ENCODE measurements at places on chromosomes 2 and 18.

DNA sequence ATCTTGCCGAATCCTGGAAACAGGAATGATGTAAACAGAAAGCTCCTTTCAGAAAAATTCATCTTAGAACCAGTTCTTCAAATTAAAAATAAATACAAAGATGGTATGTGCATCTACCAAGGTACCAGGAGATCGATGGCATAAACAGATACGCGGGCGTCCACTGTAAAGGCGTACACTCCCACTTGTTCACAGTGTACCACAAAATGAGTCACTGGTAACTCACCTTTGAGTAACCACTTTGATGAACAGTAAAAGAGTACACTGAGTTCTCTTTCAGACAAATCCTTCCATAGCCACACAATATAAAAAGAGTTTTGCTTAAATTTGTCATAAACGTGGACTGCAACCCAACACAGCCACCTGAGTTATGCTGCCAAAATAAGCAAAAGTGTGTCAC, 128.3 kb downstream of the DNER start:
- DNase-seq: no peak

DNA sequence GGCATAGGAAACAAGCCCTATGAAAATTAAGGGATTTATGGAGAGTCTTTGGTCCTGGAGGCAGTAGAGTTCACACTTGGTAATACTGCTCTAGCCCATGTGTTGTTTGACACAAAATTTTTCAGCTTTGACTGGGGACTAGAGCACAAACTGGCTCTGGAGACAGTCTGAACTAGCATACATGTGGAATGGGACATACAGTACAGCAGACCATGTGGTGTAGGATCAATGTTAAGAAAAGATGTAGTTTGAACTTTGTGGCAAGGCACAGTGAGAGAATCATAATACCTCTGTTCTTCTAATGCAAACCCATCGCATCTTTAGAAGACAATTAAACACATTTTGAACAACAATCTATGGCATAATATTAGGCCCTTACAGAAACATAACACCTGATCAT, 521.5 kb upstream of the DDX18 start:
- DNase-seq: no peak

DNA sequence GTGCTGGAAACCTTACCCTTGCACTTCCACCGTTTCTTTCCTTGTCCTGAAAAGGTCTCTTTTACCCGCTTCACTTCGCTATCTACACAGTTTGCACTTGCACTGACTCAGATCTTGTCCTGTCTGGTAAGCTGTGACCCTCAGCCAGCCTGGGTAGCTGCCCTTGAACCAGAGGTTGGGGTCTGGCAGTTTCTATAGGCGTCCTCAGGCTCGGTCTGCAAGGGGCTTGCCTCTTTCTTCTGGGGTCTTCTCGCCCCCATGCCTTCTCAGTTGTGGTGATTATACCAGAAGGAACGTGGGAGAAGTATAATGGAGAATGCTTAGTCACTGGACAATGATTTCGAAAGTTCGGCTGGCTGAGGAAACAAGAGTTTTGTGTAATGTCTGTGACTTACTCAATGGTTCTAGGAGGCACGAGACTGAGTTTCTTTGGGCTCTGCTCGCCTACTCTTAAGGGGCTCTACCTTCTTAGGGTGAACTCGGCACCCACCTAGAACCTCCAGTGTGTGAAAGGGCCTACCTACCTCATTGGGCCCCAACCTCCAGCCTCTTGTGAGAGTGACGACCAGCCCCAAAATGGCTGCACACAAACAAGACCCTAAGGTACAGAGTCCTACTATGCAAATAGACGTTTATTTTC, 6.9 kb upstream of the STAT1 start:
- DNase-seq: no peak

GRCh38 chr2:88187038-88187676, 17.0 kb downstream of the THNSL2 start:
- DNase-seq: peak; percentile 20

- no peak for DNase-seq
Observed at GRCh38 chr18:35938158-35938557, 34.3 kb upstream of the RMP24 start.

DNA sequence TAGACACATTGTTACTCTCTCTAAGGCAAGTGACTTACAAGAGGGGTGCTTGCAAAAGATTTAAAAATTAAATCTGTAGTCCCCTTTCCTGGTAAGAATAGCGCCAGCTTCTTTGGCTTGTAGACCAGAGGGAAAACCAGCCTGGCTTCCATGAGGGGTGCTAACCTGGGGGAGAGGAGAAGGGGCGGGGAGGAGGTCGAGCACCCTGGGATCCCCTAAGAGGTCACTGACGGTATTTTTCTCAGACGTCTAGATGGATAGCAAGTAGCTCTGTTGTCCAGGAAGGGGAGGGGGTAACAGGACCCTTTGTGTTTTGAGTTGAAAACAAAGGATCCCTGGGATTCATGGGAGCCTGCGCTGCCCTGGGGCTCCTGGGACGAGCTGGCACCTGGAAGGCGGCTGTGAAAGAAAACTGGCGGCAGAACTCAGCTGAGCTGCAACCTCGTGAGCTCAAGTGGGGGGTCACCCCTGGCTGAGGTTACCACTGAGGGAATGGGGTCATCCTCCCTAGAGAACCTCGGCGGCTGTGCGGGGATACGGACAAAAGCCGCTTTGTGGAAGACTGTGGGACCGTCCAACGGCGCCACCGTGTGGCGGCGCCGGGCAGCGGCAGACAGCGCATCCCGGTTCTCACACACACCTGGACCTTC, 37.8 kb upstream of the MRPL19 start:
- peak; percentile 22 for DNase-seq

DNA sequence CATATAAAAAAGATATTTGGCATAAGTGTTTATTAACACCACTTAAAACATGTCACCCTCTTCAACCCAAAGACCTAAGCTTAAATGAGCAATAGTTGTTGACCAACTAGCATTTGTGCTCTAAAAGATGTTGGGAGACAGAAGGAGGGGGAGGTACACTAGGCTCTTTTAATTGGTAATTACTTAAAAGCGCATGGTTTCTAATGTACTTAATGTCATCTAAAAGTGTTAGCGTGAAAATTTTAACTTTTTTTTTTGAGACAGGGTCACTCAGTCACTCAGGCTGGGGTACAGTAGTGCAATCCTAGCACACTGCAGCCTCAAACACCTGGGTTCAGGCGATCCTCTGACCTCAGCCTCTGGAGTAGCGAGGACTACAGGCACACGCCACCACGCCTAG, 5.5 kb downstream of the WDSUB1 start:
- no peak for DNase-seq

GRCh38 chr18:60847517-60847916, 474.9 kb upstream of the MC4R start:
- DNase-seq: no peak

- DNase-seq: no peak
Observed at GRCh38 chr2:110853516-110853915, 121.1 kb downstream of the ACOXL start.

DNA sequence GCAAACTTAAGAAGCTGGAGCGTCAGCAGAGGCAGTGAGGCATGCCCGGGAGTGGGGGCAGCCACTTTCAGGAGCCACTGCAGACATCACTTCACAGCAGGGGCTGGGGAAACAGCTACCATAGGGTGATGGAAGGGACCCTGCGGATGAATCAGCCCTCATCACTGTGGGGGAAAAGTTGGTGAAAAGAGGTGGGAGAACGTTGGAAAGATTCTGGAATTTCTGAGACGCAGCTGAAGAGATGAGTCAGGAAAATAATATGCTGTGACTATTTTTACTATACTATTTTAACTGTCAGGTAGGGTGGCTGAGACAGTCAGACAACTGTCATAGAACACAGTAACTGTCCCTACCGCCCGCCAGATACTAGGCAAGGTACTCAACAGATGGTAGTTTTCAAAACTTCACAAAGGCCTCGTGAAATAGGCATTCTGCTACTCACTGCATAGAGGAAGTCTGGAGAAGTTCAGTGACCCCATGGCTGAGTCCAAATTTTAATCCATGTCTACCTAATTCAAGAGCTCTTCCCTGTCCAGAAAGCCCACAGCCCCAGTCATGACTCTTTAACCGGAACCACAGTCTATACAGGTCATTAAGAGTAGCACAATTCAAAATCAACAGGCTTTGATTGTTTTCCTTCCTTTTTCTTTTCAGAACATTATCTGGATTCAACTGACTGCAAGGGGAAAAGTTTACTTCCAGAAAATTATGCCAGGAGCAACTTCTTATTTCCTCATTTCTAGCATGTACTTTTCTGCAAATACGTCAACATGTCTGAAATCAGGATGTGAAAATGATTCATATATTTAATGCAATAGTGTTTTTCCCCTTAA, 39.3 kb upstream of the EPB41L3 start:
- no peak for DNase-seq

DNA sequence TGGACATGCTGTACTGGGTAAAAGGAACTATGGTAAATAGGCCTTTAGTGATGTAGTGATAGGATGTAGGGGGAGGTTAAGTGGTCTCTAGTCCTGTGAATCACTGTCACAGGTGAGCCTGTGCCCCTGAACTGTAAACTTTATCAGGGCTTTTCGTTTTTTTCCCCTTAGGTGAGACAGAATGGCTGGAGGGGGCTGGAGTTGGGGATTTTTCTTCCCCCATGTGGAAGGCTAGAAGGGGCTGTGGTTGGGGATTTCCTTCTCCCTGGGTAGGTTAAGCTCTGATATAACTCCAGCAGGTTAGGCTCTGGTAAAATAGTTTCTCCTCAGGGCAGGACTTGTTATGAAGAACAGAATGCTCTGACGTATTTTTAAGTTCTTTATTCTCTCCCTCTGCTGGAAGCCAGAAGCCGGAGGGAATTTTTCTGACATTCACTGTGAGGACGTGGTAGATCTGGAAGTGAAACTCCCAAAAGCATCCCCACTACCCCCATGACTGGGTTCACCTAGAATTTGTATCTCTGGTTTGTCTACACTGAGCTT, 28.5 kb downstream of the PIKFYVE start:
- no peak for DNase-seq

GRCh38 chr2:219429958-219430606, 4.6 kb upstream of the SPEG start:
- no peak for DNase-seq

DNA sequence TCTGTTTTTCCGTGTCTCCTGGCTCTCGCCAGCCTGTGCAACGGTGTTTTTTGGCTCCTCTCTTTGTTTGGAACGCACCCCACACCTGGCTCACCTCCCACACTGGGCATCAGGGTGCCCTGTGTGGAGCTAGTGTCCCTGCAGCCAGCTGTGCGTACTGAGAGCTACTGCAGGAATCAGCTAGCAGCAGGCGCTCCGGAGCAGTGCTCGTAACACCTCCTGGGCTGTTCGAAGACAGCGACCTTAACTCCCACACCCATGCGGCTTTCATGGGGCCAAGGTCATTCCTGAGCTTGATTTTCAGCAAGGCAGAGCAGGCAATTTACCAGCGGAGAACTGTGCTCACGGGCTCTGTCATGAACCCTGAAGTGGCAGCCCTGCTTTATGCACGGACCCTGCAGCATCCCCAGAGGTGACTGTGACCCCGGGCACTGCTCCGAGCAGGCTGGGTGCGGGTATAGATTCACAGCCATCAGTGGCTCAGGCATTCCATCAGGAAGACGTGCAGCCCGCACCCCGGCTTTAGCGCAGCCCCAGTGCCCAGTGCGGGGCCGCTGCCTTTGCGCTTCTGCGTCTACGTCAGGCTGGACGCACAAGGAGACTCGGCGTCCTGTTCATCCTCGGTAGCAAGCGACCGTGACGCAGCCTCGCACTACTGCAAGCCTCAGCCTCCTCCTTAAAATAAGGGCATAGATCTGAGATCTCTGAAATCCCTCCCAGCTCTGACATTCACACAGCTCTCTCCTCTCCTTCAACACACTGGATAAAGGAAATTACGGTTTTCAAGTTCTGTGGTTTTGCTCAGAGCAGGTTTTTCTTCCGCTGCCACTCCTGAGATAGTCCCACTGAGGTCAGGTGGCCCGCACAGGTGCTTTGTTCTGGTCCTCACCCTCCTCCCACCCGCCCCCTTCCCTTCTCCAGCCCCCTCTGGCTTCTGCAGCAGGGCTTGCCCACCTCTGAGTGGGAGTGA, 58.2 kb downstream of the ADI1 start:
- DNase-seq: no peak

DNA sequence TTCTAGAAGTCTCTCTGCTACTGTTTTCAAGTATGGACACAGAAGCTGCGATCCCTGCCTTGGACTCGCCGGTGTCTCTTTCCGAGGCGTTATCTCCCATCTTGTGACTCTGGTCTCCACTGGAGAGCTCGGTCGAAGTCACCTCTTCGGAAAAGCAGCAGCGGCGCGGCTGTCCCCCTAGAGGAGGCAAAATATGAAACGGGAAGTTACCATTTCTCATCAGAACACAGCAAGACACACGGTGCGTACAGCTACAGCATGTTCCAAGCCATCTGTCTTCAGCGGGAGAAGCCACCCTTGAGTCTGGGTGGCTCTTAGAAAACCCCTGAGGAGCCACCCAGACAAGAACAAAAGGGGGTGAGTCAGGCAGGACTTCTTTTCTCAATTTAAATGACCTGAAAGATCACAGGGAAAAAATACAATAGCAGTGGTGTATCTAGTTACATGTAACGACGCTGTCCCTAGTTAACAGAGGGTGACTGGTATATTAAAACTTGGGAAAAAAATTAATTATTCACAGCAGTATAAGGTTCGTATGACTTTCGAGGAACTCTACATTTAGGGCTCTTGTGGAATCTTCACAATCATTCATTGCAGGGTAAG, 114.8 kb downstream of the ZNF516 start:
- DNase-seq: no peak
